Activated T-helper 2 cell treated with anti-CD3 and anti-CD28 coated beads, Interferon-gamma antibody, Interleukin-2, Interleukin-4, amounts not matched to agents 10 μg/mL and 5 μg/mL and 100 μg/mL, durations not matched to agents 14 hours and 24 hours and 36 hours (primary cell): ENCODE measurements at places on chromosomes 11 and 22. TPM values are rescaled to one million over a fixed set of nuclear protein-coding genes. Genes with fewer than 3 reads are reported as not detected.

DNA sequence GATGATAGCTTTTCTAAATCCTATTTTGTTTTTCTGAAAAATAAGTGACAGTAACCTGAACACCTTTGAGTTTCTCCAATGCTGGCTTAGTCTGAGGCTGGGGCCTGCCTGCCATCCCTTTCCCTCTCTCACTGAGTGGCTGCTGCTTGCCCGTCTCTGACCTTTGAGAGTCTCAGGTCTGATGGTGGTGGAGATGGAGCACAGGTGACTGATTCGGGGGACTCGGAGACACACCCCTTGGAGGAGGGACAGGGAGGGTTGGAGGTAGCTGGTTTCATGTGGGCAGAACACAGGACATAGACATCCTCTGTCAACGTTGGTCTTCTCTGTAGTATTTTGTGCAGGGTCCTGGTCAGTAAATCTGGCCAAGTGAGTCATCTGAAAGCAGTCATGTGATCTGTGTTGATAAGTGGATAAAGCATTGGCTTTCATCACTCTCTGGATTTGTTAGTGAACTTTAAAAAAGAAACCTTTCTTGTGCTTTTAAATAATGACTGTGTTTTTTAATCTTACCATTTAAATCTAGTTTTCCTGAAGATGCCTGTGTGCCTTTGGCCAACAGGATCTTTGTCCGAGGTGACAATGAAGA, 47.1 kb upstream of the CLDN5 start:
- no peak overlapping the region for H3K4me3 ChIP-seq
- no peaks in the 10 kb centered on the region for H3K36me3 ChIP-seq
- H3K27me3 ChIP-seq: no peaks in the 10 kb centered on the region

GRCh38 chr11:126360049-126360446, 4.6 kb downstream of the ST3GAL4 start:
- no peak for DNase-seq
- no peaks in the 10 kb centered on the region for H3K36me3 ChIP-seq
- peaks cover 3% of the 10 kb centered on the region for H3K4me1 ChIP-seq
- H3K27me3 ChIP-seq: no peaks in the 10 kb centered on the region

- H3K4me1 ChIP-seq: peaks cover 83% of the 10 kb centered on the region
- H3K27ac ChIP-seq: peak overlapping the region; percentile 29
- no peak for DNase-seq
- peaks cover 86% of the 10 kb centered on the region for H3K36me3 ChIP-seq
- H3K4me3 ChIP-seq: no peak overlapping the region
Observed at GRCh38 chr11:61069427-61069826, 32.9 kb upstream of the CD5 start.

GRCh38 chr22:17876306-17876831, 102.1 kb upstream of the BID start:
- no peak overlapping the region for H3K27ac ChIP-seq
- peaks cover 2% of the 10 kb centered on the region for H3K36me3 ChIP-seq
- no peak overlapping the region for H3K4me3 ChIP-seq
- no peak for DNase-seq

DNA sequence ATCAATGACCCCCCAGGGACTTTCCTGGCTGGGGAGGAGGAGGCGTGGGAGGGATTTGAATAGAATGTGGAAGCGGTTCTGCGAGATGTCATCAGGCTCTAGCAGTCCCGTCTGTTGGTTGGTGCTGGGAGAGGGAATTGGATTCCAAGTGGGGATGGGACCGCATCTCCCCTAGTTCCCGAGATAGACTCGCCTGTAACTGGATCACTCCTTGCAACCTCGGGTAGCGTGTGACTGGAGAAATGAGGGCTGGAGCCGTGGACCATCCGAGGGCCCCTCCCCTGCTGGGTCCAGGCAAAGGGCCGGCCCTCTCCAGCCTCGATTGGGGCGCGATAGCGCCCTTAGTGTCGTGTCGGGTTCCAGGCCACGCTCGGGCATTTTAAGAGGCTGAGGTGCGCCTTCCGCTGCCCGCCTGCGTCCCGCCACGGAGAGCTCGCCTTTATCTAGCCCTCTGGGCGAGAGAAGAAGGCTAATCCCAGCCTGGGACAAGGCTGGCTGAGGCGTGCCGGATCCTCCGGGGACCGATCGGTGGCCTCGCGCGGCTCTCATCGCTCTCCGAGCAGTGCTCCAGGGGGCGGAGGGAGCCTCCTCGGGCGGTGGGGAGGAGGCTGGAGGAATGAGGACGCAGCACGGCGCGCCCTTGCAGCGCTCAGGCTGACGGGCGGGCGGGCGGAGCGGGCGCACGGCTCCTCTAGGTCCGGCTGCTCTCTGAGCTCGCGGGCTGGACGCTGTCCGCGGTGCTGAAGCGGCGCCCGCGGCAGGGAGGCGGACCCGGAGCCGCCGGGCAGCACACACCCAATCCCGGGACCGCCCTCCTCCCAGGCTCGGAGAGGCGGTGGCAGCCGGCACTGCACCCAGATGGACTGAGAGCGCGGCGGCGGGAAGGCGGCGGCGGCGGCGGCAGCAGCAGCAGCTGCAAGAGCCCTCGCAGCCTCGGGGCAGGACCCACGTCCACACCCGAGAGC, 107.8 kb downstream of the OSBP2 start:
- DNase-seq: peak; percentile 78
- no peaks in the 10 kb centered on the region for H3K36me3 ChIP-seq
- no peak overlapping the region for H3K4me3 ChIP-seq
- no peak overlapping the region for H3K27ac ChIP-seq
- no peaks in the 10 kb centered on the region for H3K4me1 ChIP-seq
- H3K27me3 ChIP-seq: peaks cover 21% of the 10 kb centered on the region

The MMP12 gene
- not detected in 2 replicates for total RNA-seq

The GAB4 gene
- 0.07 TPM in 1 of 2 replicates, not detected in the other for total RNA-seq

DNA sequence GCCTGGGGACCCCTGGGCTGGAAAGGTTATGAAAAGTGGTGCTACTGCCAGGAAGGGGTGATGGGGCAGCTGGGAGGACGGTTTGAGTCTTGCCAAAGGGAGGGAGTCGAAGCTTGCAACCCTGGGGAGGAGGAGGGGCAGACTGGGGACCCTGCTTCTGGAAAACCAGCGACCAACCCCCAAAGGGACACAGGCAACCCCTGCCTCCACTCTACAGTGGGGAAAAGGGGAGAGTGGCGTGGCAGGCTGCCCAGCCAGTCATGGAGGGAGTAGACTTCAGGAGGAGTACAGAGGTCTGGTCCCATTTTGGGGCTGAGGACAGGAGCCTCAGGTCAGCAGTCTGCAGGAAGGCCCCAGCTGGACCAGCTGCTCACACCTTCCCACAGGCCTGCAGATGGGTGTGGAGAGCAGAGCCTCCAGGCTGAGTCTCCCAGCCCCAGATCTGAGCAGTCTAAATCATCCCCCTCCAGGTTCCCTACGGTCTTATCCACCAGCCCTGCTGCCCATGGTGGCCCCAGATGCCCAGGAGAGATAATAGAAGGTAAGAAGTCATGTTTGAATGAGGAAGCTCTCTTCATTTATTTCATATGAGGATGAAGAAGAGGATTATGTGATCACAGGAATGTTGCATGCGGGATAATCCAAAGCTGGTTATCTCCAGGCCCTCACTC, 3.3 kb downstream of the DDT start:
- H3K4me1 ChIP-seq: peaks cover 15% of the 10 kb centered on the region
- H3K4me3 ChIP-seq: peak overlapping the region; percentile 10
- peaks cover 30% of the 10 kb centered on the region for H3K36me3 ChIP-seq
- no peak overlapping the region for H3K27ac ChIP-seq
- no peak for DNase-seq

GRCh38 chr11:43418197-43418596, 59.5 kb downstream of the TTC17 start:
- no peaks in the 10 kb centered on the region for H3K27me3 ChIP-seq
- peaks cover 5% of the 10 kb centered on the region for H3K4me1 ChIP-seq
- no peak overlapping the region for H3K4me3 ChIP-seq
- peaks cover 17% of the 10 kb centered on the region for H3K36me3 ChIP-seq
